ENCODE measurements at places on chromosomes 16 and 17.

DNA sequence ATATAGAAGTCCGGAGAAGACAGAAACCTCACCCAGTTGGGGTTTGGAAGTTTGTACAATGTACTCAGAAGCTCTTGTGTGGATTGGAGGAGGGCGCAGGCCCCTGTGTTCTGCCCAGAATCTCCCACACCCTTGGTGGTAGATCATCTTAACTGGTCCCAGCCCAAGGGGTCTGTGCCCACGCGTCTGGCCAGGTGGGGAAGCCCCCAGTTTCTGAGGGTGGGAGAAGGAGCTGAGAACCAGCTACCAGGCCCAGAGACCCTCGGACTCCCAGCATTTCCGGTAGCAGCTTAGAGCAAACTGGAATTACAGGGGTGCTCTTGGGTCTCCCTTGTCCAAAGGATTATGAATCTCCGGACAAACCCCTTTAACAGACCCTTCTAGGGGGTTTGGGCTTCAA is 2.3 kb upstream of the PPP1R9B start:
- DNase-seq = no peak

GRCh38 chr17:8865385-8865784 is 2.1 kb downstream of the PIK3R6 start:
- DNase-seq = no peak

- DNase-seq = no peak
These were observed 224.2 kb downstream of the CBLN1 start for GRCh38 chr16:49057391-49057790.

DNA sequence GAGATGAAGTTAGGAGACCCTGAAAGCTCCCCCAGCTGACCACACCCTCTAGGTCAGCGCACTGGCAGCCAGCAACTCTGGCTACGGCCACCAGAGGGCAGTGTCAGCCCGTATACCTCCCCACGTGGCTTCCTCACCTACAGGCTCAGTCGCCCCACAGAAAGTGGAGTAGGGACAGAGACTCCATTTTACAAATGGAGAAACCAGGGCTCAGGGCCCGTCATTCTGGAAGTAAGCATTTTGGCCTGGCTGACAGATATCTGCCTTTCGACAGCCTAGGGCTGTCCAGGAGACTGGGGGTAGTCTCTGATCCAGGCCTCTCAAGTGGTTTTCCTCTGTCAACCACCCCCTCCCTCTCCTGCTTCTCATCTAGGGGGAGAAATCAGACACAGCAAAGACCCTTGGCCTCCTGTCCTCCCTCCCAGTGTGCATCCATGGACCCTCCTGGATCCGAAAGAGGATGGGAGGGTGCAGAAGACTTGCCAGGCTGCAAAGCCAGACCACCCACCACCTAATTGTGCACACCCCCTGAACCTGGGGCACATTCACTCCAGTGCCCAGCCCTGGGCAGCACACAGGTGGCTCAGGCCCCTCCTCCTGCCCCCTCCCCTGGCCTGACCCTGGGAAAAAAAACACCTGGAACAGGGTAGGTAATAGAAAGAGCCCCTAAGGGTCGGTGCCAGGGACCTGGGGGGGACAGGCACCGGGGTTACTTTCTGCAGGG is 3.8 kb upstream of the HAP1 start:
- DNase-seq = peak; percentile 77

GRCh38 chr16:10114409-10114808 is 67.8 kb downstream of the GRIN2A start:
- DNase-seq = no peak

GRCh38 chr16:67987460-67988160 is 7.3 kb upstream of the DPEP3 start:
- DNase-seq = no peak

DNA sequence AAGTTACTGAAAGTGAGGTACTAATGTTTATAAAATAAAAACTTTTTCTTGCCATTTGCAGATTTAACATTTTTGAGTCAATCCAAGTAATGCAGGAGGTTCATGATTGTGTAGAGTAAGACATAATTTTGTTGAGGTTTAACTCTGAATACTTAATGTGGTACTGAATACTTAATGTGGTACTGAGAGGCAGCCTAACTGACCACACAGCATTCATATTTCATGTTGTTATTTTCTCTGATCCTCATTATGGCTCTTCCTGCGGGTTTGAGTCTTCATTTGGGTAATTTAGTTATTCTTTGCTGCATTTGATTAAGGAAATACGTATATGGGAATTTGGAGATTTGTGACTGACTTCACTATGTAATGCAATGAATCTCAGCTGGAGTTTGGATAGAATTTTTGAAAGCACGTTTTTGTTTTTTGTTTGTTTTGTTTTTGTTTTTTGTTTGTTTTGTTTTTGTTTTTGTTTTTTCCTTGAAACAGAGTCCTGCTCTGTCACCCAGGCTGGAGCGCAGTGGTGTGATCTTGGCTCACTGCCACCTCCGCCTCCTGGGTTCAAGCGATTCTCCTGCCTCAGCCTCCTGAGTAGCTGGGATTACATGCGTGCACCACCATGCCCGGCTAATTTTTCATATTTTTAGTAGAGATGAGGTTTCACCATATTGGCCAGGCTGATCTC is 3.8 kb downstream of the SF3B3 start:
- no peak for DNase-seq

GRCh38 chr17:27504188-27504995 is 48.1 kb downstream of the KSR1 start:
- DNase-seq = no peak

DNA sequence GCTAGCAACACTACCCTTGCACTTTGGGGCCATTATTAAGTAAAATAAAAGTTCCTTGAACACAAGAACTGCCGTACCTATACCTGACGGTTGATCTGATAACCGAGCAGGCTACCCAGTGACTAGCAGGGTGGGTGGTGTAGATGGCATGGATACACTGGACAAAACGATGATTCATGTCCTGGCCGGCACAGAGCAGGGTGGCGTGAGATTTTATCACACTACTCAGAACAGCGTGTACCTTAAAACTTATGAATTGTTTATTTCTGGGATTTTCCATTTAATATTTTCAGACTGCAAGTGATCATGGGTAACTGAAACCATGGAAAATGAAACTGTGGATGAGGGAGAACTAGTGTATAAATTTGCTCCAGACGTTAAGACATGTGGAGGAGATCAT is 41.0 kb upstream of the MSI2 start:
- DNase-seq = no peak

DNA sequence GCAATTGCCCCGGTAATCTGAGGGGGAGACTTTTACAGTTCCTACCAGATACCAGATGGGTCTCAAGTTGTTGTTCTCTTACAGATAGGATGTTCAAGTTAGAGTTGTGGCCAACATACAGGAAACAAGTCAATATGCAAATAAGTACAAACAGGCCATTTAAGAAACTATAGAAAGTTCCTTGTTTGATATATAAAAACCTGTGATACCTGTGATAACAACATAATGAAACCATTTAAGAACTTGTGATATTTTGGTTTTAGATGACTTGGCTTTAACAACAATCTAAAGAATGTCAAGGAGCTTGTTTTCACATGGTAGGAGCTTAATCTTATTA is 16.8 kb downstream of the CDR2 start:
- no peak for DNase-seq

GRCh38 chr16:30525844-30526136 is 576 bp downstream of the ZNF768 start:
- DNase-seq = no peak

GRCh38 chr17:67080804-67081203 is 36.5 kb downstream of the CACNG1 start:
- no peak for DNase-seq

GRCh38 chr16:84985079-84986065 is 26.0 kb downstream of the ZDHHC7 start:
- DNase-seq = no peak

DNA sequence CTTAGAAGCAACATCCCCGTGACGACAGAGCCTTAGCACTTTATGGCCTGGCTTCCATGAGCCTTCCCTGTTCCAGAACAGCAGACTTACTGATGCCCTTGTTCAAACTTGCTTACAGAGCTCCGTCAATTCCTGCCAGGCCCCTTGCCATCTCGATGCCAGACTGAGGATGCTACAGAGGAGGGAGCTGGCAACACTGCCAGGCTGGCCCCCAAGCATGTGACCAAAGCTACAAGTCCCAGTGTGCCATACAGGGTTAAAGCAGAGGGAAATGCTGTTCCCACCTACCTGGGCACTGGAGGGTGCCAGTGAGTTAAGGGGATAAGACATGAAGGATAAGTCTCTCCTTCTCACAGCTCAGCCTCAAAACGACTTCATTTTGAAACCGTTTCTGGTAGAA is 33.5 kb upstream of the SREBF1 start:
- no peak for DNase-seq

- DNase-seq = peak; percentile 65
These were observed 72.8 kb upstream of the MED9 start for GRCh38 chr17:17403899-17404576.

DNA sequence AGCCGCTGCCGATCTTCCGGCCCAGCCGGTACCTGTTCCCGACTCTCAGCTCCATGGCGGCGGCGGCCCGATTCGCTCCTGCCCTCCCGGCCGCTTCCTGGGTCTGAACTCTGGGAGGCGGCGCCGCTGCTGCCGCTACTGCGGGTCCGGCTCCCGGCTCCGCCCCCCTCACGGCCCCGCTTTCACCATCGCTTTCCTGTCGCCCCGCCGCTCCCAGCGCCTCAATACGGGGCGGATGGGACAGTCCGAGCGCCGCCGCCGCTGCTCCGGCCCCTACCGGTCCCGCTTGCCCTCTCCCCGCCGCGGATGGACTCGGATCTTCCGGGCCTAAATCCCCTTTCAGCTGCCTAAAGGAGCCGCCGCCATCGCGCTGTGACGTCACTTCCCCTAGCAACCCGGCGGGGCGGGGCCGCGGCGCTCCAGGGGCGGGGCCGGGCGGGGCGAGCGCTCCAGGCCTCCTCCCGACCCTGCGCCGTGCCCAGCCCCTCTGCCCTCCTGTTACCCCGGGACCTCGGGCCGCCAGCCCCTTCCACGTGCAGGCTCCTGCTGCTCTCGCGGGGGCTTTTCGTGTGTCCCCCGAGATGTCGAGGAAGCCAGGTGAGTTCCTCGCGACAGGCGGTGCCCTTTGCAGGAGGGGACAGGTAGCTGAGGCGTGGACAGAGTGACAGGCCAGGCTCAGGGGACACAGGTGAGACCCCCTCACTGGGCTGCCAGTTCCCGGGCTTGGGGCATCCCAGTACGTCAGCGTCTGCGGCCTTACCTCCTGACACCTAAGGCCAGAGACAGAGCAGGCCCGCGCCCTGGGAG is at the start of gene CSNK1D:
Gene CSNK1D (minus strand): TSS at position 374 of the 807 bp plus-strand sequence. CDS start 319 bp downstream, at position 55.
- DNase-seq = peak; percentile 89

GRCh38 chr16:710500-711075 is 4.3 kb upstream of the METRN start:
- DNase-seq = no peak

- peak; percentile 69 for DNase-seq
These were observed 28.1 kb upstream of the NOL11 start for GRCh38 chr17:67689534-67690177.

DNA sequence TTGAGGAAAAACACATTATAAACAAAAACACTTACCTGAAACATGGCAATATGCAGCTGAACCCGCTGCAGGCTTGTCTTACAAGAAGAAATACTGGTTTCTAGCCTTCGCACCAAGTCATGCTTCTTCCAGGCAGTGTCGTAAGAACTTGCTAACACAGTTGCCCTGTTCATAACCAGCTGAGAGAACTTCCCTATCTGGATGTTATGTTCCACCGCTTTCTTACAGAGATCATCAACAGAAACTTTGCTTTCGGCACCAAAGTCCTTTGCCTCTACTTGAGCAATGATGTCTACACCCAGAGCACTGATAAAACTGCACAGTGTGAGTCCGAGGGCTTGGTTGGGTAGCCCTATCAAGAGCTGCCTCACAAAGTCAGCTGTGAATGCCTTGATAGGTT is 27.9 kb upstream of the ARL6IP1 start:
- no peak for DNase-seq

- DNase-seq = peak; percentile 79
These were observed 175.3 kb downstream of the UTP18 start for GRCh38 chr17:51435641-51436091.

DNA sequence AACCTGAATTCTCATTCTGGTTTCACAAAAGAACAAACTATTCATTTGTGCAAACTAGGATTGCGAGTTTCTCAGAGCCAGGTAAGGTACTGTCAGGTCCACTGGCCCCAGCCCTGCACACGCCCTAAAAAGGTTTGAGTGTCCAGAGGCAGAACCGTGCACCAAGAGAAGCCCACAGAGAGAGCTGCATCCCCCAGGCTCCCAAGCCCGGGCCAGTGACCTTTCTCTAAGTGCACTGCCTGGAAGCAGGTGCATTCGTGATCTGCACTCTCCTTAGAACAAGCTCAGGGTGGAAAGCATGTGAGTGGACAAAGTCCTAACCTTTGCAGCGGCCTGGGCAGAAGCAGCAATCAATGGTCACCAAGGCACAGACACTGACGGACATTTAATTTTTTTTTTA is 26.8 kb downstream of the MEAK7 start:
- no peak for DNase-seq

- no peak for DNase-seq
These were observed 206.4 kb downstream of the ZFHX3 start for GRCh38 chr16:72841506-72841905.

- no peak for DNase-seq
These were observed 81.6 kb downstream of the DNAH17 start for GRCh38 chr17:78495634-78496033.

- no peak for DNase-seq
These were observed 111.2 kb downstream of the ANKRD11 start for GRCh38 chr16:89378947-89379771.

GRCh38 chr16:77759201-77759600 is 29.2 kb upstream of the VAT1L start:
- DNase-seq = no peak

DNA sequence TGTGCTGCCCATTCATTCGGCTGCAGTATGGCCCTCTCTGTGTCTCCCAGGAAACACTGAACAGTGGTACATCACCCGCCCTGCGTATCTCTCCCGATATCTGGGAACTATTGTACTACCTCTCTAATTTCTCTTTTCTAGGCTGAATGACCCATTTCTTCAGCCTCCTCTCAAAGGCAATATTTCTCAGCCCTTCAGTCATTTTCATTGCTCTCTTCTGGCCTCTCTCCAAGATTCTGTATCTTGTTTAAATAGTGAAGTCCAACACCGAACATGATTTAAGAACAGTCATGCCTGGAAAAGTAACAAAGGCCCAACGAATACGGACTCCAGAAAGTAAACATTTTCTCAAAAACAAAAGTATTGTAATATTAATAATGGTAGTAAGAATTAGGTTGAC is 220.1 kb downstream of the ZFHX3 start:
- DNase-seq = no peak

GRCh38 chr17:31008374-31009041 is 37.7 kb downstream of the RNF135 start:
- peak; percentile 46 for DNase-seq

- DNase-seq = no peak
These were observed 770 bp downstream of the CCNF start for GRCh38 chr16:2429771-2430663.

GRCh38 chr17:78748730-78749317 is 33.2 kb downstream of the CYTH1 start:
- DNase-seq = no peak

Measured in NCI-H345 (cell line).